ENCODE measurements at places on chromosomes 16 and 17.
A peak's percentile ranks its signal among the peaks of the same experiment; 100 is the strongest.

- no peak for DNase-seq
Measured at GRCh38 chr16:48236286-48236685, 7.8 kb upstream of the LONP2 start.

DNA sequence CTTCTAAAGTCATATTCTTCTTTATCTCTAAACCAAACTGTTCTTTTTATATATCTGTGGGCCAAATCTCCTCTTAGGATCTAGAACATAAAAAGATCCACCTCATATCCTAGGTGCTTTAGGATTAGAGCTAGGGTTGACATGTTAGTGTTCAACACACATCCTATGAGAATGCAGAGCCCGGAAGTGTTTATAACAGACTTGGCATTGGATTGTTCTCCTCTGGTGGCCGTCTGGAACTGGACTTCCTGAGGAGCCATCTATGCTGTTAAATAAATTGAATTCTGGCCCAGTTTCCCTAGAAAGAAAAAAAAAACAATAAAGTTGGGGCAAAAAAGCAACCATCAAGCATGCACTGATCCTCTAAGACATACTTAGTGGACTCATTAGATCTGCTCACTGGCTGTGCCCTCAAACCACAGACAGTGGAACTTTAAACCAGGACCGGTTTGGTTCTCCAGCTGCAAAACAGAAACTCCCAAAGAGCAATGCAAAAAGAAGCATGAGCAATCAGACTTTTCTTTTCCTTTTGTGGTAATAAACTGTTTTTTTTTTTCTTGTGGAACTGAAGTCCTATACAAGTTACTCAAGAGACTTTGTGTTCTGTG lies 182.5 kb downstream of the ZNF18 start:
- no peak for DNase-seq

DNA sequence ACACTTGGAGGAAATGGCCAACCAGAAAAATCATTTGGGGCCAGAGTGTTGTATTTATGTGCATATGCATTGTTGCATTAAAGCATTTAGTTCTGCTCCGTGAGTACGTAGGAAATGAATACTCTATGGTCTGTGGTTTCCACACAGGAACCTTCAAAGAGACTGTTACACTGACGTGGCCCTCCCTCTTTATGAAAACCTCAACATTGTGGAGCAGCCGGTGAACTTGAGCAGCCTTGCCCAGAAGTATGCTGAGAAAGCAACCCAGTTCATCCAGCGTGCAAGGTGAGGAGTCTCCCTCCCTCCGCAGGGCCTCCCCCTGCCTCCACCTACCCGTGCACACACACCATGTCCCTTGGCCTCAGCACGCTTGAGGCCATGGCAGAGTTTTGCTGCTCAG lies 65.2 kb downstream of the ARSG start:
- no peak for DNase-seq

DNA sequence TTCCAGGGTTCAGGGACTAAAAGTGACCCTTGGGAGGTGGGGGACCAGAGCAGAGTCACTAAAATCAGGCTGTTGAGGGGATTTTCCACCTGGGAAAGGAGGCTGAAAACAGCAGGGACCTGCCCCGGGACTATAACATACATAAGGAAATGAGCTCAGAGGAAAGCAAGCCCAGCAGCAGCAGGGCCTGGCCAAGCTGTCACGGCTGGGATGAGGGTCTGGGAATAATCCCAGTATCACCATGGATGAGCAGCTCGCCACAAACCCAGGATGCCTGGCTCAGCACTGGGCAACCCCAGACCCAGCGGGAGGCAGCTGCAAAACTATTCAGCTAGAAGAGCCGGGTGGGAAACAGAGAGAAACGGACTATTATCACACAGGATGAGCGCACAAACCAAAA lies 72.4 kb downstream of the RPH3AL start:
- no peak for DNase-seq

- peak; percentile 61 for DNase-seq
Measured at GRCh38 chr16:84144209-84144858, 643 bp downstream of the HSDL1 start.

DNA sequence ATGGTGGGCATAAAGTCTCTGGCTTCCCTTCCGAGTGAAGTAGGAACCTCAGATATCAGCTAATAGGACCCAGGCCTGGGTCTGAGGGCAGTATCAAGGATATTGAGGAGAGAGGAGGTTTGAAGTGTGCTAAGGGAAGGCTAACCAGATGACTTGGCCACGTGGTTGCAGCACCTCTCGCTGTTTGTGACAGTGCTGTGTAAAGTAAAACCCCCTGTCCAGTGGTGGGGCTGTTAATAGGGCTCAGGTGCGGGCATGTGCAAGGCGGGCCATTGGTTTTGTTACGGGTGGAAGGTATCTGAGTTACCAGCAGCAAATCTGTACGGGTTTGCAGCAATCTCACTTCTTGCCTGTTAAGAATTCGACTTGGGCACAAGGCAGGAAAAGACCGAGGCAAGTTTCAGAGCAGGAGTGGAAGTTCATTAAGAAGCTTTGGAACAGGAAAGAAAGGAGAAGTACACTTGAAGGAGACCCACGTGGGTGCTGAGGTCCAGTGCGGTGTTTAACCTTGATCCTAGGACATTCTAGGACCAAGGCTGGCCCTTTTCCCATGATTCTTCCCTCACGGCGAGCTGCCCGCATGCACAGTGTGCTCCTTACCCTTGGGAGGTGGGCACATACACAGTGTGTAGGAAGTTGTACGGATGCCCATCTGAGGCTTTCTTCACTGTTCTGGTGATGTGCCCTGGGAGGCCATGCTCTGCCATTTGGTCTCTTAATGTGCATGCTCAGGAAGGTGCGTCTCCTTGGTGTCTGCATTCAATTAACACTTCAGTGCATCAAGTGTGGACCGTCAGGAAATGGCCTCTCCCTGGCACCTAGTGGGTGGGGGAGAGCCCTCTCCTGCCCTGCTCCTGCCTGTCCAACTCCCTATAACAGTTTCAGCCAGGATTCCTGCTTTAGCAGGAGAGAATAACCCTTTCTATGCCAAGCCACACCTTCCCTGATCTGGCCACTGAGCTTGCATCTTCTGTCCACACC lies 20.3 kb downstream of the SGF29 start:
- DNase-seq: no peak

DNA sequence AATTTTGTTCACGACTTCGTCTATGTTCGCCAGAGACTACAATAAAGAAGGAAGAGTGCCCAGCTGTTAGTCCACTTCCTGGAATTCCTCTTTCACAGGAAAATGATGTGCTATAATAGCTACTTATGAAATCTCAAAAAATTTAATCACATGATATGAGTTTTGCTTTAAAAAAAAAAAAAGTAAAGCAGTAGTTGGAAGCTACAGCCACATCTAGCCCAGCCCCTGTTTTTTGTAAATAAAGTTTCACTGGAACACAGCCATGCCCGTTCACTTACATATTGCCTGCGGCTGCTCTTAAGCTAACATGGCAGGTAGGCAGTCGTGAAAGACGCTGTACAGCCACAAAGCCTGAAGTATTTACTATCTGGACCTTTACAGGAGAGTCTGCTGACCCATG lies 15.3 kb downstream of the VPS53 start:
- no peak for DNase-seq

DNA sequence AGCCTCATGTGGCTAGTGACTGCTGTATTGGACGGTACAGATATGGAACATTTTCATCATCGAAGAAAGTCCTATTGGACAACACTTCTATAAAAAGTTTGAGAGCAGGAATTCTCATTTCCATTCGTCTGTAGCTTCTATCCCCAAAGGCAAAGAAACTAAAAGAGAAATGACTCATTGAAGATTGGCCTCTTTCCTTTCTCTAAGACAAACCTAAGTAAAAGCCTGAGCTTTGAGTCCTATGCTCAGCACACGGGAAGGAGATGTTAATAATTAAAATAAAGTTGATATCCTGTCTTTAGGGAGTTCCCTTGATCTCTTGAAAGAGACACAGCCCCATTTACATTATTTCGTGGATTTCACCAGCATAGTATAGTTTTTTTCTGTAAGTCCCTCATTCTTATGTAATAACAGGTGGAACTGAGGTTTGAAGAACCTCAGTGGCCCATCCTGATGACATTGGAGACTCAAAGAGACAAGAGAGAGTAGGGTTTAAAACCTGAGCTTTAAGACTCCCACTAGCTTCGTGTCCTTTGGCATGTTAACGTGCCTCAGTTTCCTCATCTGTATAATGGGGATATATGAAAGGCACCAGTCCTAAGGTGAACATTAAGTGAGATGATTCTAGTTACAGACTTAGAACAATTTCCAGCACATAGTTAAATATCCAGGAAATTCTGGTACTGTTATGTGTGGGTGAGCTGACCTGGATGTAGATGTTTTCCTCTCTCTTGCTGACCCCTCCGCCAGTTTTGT lies 174.0 kb downstream of the IRX3 start:
- DNase-seq: no peak

- DNase-seq: no peak
Measured at GRCh38 chr16:83513008-83513755, 294.6 kb upstream of the HSBP1 start.

- peak; percentile 69 for DNase-seq
Measured at GRCh38 chr17:77440560-77440981, 299.8 kb downstream of the SEC14L1 start.

- DNase-seq: no peak
Measured at GRCh38 chr17:43314611-43315011, 80.8 kb upstream of the RNU2-1 start.

DNA sequence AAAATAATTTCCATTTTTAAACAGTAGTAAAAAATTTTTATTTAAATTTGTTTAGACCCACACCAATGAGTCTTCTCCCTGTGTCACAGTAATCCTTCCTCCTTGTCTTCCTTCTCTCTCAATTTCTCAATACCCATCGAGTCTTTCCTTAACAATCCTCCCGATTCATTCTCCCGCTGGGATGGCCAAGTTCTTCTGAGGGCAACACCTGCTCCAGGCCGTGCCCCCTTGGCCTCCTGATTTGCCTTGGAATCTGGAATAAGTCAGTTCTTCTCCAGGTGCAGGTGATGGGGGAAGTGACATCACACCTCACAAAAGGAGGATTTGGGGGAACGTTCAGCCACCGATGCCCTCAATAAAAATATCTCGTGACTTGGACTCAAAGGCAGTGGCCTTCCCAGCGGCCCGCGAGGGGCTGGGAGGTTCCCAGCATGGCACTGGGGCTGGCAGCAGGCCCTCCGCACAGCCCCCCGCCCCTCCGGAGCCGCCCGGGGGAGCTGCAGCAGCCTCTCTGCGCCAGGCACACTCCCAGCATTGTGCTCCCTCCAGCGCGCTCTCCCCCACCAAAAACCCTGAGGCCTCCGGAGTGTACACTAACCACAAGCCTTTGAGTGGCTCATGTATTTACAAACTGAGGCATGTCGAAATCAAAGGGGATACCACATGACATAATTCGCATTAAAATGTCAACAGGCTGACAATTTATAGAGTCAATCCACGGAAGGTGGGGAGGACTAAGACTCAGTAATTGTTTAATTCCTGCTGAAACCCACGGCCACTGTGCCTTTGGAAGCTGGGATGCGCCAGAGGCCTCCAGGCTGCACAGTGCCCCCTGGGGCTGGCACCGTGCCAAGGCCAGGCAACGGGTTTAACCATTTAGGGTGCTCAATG lies 120.5 kb downstream of the ZFHX3 start:
- DNase-seq: no peak

DNA sequence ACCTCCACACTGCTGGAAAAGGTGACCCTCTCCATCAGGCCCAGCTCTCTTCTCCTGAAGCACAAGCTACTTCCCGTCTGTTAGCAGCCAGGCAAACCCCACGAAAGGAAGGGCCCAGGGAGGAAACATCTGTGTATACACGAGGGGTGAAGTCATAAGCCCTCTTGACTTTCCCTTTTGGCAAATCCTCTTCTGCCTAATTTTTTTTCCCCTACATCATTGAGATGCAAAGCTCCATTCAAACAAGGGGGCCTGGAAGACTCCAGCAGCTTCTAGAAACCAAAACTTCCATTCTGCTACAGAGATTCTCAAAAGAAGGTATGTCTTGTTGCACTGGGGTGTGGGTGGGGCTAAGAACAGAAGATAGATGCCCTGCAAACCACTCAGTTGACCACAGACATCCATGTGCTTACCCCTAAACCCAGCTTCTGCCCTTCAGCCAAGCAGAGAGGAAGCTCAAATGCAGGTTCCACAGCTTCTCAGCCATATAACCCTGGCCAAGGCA lies 145.6 kb upstream of the RCVRN start:
- peak; percentile 34 for DNase-seq

- DNase-seq: no peak
Measured at GRCh38 chr17:78765821-78766220, 16.3 kb downstream of the CYTH1 start.

GRCh38 chr16:68366062-68366461 lies 55.2 kb downstream of the PRMT7 start:
- no peak for DNase-seq

GRCh38 chr17:43628089-43628650 lies 33.6 kb downstream of the MEOX1 start:
- no peak for DNase-seq

GRCh38 chr16:83807327-83807709 lies 460 bp upstream of the HSBP1 start:
- DNase-seq: no peak

GRCh38 chr17:62178579-62178978 lies 113.5 kb upstream of the MED13 start:
- DNase-seq: no peak

DNA sequence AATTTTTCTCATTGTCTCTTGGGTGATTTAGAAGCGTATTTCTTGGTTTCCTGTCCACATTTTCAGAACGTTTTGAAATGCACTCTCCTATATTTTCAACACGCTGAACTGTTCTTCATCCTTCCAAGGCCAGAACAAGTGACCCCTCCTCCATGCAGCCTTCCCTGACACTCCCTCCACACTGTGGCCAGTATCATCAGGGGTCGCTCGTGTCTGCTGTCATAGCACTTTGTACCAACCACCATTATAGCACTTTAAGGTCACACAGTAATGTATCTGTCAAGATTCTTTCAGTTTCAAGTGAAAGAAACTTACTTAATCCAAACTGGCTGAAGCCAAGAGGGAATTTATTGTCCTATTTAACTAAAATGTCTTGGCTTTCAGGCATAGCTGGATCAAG lies 17.5 kb upstream of the IL21R start:
- no peak for DNase-seq

DNA sequence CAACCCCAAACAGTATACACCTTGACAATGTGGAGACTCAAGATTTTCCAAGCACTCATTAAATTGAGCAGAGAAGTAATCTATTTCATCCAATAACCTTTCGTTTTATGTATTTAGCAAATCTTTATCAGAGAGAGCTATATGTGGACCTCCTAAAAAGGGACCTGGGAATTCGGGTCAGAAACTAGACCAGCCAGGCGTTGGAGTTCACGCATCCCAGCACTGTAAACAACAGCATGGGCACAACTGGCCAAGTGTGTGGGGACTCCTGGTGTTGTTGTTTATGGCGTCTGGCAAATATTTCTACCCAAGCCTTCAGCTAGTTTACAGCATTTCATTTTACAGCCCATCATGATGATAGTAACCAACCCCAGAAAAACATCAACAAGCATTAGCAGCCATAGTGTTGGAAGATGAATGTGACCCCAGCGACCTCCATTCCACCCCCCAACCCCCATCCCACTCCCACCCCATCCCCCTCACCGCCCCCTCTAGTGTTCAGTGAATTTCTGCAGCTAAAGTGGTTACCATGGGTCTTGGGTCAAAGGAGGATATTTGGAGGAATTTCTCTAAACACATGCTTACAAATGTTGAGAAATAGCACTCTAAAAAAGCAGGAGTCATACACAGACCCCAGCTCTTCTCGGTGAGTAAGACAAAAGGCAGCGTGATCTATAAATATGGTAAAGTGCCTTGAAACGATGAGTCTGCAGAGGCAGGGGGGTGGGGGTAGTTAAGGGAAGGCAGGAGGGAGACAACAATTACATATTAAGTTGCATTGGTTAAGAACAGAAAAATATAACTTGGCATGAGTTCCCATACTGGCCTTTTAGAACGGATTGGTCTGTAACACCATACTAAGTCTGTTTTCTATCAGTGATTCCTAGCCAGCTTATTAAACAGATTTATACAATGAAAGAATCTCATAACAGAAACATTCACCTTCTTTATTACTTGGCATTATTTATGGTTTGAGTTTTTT lies 91.4 kb upstream of the TBX2 start:
- DNase-seq: no peak
